BE2C (cell line): ENCODE measurements at places on chromosomes 4 and X.

DNA sequence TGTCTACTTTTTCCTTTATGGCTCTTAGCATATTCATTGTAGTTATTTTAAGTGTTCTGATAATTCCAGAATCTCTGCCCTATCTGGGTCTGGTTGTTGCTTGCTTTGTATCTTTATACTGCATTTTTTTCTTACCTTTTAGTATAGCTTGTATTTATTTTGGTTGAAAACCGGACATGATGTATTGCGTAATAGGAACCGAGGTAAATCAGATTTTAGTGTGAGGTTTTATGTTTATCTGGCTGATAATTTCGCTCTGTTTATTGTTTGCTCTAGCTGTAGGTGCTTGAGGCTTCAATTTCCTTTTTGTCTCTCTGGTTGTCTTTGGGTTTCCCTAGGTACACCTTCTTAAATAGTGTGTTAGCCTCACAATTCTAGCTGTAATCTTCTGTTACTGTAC, 263.8 kb upstream of the LCORL start:
- no peak for DNase-seq

DNA sequence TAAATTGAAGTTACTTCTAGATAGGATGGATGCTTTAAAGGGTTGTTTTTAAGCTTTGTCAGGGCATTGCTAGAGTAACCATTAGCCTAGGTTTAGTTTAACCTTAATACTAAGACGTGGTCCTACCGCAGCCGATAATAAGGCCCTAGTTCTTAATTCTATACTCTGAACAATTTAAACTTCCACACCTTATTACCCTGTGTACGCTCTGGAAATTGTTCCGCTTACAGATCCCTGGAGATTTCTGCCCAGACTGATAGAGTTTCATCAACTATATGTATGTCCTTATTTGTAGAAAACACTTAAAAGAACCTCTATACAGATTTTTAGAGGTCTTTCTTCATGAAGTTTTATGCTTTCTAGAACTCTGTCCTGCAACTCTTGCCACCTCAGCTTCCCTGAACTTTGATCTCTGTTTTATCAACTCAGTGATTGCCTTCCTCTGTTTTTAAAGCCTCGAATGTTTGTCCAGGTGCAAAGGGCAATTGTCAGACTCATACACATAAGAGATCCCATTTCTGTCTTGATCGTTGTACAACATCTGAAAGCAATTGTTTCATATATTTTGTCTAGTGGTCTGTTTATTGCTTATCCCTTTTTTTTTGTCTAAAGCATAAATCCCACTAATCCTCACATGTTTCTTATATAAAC, 71.1 kb upstream of the VCX start:
- no peak for DNase-seq

- no peak for DNase-seq
These were observed 230.0 kb upstream of the GPC4 start for GRCh38 chrX:133645256-133645655.

GRCh38 chr4:173698557-173699262, 168.7 kb upstream of the HAND2 start:
- DNase-seq: no peak

DNA sequence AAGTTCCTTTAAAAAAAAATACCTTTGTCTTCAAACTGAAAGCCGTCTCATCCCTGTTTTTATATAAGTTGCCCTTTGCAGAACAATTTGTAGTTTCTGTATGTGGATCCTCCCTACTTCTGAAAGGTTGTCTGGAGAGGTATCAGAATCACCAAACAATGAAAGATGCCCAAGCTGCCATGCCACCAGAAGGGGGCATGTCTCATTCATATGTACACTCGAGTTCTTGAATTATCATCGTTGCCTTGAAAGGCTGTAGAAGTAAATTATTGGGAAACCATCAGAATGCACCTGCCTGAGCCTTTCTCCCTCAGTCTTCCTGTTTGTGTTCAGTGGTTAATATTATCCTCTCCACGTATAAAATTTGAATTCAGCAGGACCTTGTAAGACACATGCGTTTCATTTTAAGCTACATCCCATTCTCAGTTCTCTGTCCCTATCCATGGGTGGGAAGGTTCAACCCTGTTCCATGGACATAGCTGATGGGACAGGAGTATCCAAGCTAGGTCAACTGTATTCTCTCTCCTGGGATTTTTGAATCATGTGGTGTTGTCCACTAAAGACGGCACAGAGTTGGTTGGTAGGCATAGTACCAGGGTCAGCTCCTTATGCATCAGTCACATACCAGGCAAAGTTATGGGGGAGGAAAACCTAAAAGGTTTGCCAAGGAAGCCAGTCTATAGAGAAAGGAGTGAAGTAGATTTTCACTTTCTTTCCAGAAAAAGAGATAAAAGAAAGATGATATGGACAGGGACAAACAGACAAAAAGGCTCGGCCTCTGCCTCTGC, 24.0 kb downstream of the GALNT7 start:
- no peak for DNase-seq

- DNase-seq: no peak
These were observed 144.5 kb downstream of the APBB2 start for GRCh38 chr4:41069838-41070237.

DNA sequence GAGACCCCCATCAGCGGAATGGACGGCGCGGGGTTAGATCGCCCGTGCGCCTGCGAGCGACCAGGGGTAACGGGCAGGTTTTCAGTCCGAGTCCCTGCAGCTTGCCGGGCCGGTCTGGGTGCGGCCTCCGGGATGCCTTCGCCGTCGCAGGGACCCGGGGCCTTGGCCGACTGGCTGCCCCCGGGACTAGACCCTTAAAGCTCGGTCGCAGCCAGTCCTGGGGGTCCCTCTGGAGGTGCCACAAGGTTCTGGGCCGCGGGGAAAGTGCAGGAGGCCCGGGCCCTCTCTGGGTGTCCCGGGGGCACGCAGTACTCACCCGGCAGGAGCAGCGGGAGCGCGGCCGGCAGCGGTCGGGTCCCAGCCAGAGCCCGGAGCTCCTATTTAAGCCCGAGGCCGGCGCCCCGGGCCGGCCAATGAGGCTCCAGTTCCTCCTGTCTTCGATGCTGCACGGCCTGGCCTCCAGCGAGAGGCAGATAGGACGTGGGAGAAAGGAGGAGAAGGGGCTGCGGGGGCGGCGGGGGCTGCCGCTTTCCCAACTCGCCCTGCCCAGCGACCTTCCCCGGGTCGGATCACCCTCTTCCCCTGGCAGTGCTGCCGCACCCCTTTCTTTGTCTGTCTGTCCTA, at the start of gene SPON2:
Gene SPON2, minus strand, starts transcription at position 356 of the 624 bp plus-strand sequence.
- DNase-seq: no peak

DNA sequence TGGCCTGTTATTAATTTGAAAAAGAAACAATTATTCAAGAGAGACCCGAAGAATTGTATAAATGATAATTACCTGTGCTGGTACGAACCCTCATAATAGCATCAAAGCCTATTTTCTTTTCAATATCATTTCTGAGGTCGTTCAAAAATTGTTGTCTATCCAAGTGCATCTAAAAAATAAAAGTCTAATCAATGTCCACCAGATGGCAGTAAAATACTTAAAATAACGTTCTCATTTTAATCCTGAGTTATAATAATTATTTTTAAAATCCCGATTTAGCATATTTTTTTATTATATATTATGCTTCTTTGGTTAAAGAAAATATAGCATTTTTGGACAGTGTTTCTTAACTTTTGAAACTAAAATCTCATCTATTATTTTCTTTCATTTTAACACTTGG, 55.7 kb downstream of the METTL14 start:
- DNase-seq: no peak

DNA sequence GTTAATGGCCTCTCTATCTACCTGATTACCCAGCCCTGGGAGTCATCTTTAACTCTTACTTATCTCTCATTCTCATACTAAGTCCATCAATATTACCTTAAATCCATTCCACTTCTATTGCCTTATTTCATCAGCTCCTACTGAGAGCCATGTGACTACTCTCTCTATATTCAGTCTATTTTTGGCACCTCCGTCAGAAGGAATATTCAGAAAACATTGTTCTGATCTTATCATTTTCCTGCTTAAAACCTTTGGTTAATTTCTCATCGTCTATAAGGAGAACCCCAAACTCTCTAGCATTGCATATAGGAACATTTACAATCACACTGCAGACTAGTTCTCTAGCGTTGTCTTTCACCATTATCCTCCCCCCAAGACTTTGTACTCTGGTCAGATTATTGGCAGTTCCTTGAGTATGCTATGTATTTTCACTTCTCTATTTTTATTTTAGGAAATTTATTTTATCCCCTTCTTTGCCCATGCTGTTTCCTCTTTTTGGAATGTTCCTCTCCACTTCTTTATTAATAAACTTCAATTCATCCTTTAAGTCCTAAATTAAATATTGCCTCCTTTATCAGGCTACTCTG, 13.7 kb upstream of the AMMECR1 start:
- DNase-seq: no peak

- no peak for DNase-seq
These were observed 664 bp downstream of the MED12 start for GRCh38 chrX:71118985-71119535.

DNA sequence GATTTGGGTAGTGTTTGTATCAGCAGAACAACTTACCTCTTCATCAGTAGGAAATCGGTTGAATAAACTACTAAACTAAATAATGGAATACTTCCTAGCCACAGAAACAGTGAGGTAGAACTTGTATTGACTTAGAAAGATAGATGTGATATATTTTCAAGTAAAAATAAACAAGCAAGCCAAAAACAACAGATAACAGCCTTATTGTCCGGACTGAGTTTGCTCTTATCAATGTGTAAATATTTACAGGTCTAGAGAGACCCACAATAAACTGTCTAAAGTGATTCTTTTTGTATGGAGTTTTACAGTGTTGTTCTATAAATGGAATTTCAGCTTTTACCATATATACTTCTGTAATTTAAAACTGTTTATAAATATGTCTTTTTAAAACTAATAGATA, 721.8 kb downstream of the ADGRL3 start:
- DNase-seq: no peak

- no peak for DNase-seq
These were observed 12.0 kb upstream of the SLC2A9 start for GRCh38 chr4:10033191-10033881.

GRCh38 chr4:80189581-80189955, 7.7 kb upstream of the PRDM8 start:
- no peak for DNase-seq

GRCh38 chr4:106430797-106431196, 62.2 kb upstream of the GIMD1 start:
- no peak for DNase-seq

- no peak for DNase-seq
These were observed 205.3 kb downstream of the SLC39A8 start for GRCh38 chr4:102139932-102140331.

DNA sequence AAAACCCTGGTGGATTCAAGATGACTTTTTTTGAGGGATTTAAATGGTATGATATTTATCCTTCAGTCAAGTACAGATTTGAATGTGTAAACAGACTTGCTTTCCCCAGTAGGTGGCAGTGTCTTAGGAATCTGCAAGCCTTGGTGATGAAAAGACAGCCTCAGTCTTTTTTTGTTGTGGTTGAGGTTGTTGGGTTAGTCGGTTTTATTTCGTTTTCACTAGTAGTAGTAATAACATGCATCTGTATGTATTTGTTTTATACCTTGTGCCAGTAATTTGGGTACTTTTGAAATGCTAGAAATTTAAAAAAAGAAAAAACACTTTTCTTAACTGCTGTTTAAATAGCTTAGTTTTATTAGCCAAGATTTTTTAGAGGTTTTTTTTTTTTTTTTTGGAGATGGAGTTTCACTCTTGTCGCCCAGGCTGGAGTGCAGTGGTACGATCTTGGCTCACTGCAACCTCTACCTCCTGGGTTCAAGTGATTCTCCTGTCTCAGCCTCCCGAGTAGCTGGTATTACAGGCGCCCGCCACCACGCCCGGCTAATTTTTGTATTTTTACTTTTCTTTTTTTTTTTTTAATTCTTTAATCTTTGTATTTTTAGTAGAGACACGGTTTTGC, 39.2 kb downstream of the COPS4 start:
- DNase-seq: peak; percentile 54

DNA sequence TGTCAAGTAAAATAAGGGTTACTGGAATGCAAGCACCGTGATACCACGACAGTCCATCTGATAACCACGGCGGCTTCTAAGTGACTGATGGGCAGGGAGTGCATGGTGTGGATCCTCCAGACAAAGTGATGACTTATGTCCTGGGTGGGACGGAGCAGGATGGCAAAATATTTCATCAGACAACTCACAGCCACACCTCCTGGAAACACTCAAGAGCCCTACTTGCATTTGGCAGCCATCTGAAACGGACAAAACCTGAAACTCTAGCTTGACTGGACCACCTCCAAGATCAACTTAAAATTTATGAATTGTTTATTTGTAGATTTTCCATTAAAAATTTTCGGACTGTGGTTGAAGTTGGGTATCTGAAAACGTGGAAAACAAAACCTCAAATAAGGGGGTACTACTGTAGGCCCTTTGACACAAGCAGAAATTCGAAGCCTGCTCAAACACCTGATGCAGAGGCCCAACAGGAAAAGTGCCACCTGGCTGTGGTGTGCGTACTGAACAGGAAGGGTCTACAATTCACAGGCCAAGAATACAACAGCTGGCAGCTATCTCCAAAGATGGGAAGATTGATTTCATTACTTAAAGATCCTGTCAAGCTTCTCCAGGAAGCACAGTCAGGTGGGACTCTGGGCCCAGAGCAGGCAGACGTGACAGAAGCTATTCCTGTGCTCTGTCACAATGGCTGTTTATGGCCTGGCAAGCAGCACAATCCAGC, 26.0 kb downstream of the LRIT3 start:
- DNase-seq: no peak

DNA sequence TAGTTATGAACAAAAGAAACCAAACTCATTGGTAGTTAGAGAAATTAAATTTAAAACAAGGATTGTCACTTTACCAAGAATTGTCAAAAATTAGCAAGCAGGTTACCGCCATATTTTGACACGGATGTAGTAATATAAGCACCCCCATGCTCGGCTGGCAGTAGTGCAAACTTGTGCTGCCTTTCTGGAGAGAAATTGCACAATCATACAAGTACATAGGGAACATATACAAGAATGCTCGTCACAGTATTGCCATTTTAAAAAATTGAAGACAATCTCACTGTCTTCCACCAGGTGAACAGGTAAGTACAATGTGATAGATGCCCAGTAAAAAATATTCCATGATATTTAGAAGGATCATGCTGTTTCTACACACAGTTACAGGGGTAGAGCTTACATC, 55.6 kb upstream of the SLC39A8 start:
- no peak for DNase-seq

- no peak for DNase-seq
These were observed 94.5 kb upstream of the IL15 start for GRCh38 chr4:141541851-141542250.

- DNase-seq: peak; percentile 15
These were observed 126.0 kb upstream of the PAQR3 start for GRCh38 chr4:79065262-79065661.
